ENCODE measurements at places on chromosomes 7 and 10. TPM values are rescaled to one million over a fixed set of nuclear protein-coding genes. Genes with fewer than 3 reads are reported as not detected.

The ZNF804B gene
- not detected for total RNA-seq

The ELFN1 gene
- total RNA-seq: not detected

The CH25H gene
- total RNA-seq: 3.2 TPM

The FGFR2 gene
- total RNA-seq: 2.1 TPM

The TMEM236 gene
- not detected for total RNA-seq

The AGAP5 gene
- 1.1 TPM for total RNA-seq

The RNLS gene
- 22.5 TPM for total RNA-seq

The TMEM130 gene
- 0.37 TPM for total RNA-seq

The NDUFA5 gene
- 64.4 TPM for total RNA-seq

The DYNC1I1 gene
- total RNA-seq: 4.4 TPM

The CCDC136 gene
- 0.74 TPM for total RNA-seq

The IQUB gene
- 1.1 TPM for total RNA-seq

The CTAGE8 gene
- total RNA-seq: 0.05 TPM

The DRGX gene
- not detected for total RNA-seq

The CYP2C18 gene
- total RNA-seq: not detected

The OGDHL gene
- 3.0 TPM for total RNA-seq

The CHAT gene
- not detected for total RNA-seq

The RBP4 gene
- 0.37 TPM for total RNA-seq

The ELAPOR2 gene
- total RNA-seq: 0.10 TPM

The SSC4D gene
- 0.44 TPM for total RNA-seq

The LRIT1 gene
- total RNA-seq: not detected

The HYAL4 gene
- total RNA-seq: not detected

The CALML5 gene
- not detected for total RNA-seq
